GM10248 (cell line): ENCODE measurements at places on chromosomes 7 and 10.

DNA sequence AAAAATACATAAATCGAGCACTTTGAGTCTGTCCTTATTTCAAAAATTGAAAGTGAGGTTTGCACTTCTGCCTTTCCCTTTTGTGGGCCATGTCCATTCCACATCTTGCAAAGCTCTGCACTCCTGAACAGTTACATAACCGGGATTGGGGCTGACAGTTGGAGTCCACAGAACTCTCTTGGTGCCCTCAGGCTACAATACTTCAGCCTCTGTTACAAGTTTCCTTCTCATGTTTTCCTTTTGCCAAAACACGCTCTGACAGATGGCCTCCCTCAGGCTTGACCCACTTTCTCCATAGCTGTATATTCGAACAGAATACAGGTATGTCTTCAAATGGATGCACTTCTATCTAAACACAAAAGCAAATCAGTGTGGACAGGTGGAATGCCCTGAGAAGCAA is 335.9 kb downstream of the WDR37 start:
- no peak for DNase-seq

- no peak for DNase-seq
These were observed 265.2 kb downstream of the PCLO start for GRCh38 chr7:82897500-82897899.

DNA sequence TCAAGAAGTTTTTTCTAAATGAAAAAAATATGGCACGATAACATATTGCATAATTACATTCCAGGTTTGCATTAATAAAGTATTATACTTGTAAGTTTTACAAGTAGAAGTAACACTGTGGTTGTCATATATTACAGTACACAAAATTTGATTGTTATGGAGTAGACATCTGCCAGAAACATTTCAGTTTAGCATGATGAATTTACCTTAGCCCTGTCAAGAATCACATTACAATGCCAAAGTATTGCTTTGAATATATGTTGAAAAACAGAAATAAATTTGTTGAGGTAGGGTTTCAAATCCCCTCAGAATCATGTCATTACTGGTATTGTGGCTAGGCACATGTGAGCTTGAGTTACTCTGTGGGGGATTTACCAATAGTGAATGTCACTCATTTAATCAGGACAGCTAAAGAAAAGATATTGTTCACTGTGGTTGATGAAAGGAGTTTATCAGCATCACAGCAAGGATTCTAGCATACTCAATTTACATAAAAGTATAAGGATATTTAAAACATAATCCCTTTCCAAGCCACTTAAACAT is 112.1 kb downstream of the MDFIC start:
- no peak for DNase-seq

DNA sequence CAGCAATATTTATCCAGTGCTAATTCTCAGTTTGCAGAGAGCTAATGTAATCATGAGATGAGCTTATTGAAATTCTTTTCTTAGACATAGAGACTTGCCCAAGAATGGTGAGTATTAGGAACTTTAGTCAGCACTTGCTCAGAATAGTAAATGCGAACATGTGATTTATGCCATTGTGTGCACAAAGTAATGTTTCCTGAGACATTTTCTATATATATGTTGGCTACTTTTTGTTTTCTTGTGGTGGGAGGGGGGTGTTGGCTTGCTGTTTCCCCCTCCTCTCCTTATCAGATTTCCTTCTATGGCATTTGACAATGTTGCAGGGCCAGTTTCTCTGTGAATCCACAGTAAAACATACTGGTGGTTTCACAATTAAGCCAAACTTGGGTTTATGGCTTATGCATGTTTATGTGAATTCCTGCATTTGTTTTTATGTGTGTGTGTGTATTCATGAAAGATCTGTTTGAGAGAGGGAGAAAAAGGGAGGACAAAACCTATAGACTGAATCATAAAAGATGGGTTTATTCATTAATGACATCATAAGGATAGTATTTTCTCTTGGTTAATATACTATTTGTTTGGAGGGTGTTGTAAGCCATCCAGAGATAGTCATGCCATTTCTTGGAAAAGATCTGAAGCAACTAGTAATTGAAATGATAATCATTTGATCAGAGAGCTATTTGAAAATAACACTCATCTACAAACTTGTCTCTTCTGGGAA is 36.3 kb downstream of the ARID5B start:
- DNase-seq, result no peak

GRCh38 chr7:49768835-49769234 is 4.6 kb upstream of the VWC2 start:
- no peak for DNase-seq

DNA sequence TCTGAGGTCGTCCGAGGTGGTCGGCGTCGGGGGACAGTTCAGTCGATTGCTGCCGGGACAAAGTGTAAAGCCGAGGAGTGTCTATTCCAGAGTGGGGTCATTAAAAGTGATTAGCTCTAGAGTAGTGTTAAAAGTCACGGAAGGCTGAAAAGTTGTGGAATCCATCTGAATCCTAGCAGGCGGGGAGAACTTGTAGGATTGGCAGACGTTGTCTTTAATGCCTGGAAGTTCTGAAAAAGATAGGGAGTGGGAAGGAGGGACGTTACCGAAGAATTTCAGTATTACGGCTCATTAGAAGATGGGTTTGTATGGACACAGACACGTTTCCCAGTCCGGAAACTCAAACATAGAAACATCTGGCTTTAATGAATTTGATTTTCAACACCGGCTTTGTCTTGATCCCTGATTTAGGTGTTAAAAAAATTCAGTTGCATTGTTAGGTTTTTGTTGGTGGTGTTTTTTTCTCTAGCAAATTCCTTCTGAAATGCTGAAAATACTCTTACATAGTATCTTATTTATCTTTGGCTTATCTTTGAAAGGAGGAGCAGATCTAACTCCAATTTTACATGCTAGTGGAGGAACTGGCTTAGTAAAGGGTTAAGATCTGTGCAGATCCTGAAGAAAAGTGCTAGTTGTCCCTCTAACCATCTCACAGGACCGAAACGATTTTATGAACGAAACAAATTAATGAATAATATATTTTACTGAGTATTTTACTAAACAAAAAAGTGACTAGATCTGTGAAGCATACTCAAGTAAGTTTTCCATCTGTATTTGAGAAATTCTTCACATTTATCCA is 900 bp downstream of the MKLN1 start:
- DNase-seq, result no peak
